Gastrocnemius medialis (tissue), 4 donors: ENCODE measurements at places on chromosomes 11 and 22. TPM values are rescaled to one million over a fixed set of nuclear protein-coding genes. Genes with fewer than 3 reads are reported as not detected.

OR5P2 gene
- total RNA-seq, result not detected

OR2AG2 gene
- total RNA-seq, result not detected

TCN1 gene
- total RNA-seq, result not detected

OR2AG1 gene
- total RNA-seq, result not detected

PRRG4 gene
- total RNA-seq, result 0.53 TPM

FOLR2 gene
- total RNA-seq, result 11.7 TPM

MS4A6A gene
- 21.2 TPM for total RNA-seq

ACRV1 gene
- not detected for total RNA-seq
